ENCODE measurements at places on chromosomes 1 and 21.
A peak's percentile ranks its signal among the peaks of the same experiment; 100 is the strongest.

DNA sequence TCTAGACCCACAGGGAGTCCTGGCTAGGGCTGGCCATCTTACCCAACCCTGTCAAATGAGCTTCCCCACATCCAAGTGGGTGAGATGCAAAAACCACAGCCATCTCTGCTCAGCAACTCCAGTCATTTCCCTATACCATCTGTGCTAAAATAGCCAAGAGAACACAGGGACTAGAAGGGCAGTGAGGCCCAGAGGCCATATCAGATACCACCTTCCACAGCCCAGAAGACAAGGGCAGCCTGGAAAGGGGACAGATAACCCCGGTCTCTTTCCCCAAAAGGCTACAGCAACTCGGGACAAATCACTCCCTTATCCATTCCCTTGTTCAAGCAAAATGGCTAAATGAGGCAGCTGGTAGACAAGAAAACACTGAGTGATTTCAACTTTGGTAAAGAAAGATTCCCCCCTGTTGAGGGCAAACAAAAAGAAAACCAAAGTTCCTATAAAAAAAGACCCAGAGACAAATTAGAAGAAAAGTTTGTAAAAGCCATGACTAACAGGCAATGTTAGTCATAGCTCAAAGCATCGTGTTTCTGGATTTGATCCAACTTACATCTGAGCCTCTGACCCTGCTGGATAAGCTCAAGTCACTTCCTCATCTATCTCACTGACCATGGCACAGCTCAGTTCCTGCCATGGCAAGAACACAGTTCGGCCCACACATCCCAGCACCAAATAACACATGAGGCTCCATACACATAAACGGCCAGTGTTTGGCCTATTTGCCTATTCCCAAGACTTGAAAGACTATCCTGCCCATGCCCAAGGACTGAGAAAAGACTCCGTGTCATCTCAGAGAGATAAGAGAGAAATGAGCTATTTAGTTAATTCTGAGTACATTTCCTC lies 3.1 kb downstream of the LAMB3 start:
- DNase-seq, result peak; percentile 87

DNA sequence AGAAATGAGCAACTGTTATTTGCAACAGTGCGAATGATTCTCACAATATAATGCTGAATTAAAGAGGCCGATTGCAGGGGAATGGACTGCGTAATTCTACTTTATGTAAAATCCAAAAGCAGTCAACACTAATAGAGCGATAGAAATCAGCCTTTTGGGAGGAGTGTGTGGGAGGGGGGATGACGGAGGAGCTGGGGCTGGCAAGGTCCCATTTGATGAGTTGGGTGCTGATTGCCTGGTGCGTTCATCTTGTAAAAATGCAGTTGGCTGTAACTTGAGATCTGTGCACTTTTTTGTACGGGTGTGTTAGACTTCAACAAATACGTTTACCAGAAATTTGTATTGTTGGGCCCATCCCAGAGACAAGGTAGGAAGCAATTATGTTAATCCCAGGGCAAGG lies 20.7 kb downstream of the TNFRSF8 start:
- DNase-seq, result no peak

GRCh38 chr1:211830055-211830327 lies 572 bp downstream of the LPGAT1 start:
- DNase-seq, result peak; percentile 28

- no peak for DNase-seq
These were observed 43.3 kb downstream of the S100B start for GRCh38 chr21:46561445-46562090.

GRCh38 chr1:3514404-3514803 lies 59.9 kb downstream of the ARHGEF16 start:
- DNase-seq, result no peak

- DNase-seq, result no peak
These were observed 60.7 kb downstream of the ACOT7 start for GRCh38 chr1:6332821-6333220.

GRCh38 chr1:89962742-89963075 lies 32.2 kb upstream of the ZNF326 start:
- DNase-seq, result no peak

DNA sequence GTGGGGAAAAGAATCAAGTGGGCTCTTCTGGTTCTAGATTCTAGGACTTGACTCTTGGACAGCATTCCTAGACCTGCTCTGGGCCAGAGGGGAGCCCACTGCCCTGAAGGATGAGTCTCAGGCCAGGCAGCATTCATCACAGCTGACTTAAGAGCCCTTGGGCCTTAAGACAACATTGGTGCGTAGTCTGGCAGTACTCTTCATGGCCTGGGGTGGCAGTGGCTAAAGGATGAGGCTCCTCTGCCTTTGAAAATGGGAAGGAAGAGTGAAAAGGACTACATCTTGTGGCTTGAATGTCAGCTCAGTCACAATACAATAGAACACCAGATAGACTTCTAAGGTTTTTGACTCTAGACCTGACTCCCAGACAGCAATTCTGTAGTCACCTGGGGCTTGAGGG lies 1415.1 kb upstream of the PRMT6 start:
- no peak for DNase-seq

DNA sequence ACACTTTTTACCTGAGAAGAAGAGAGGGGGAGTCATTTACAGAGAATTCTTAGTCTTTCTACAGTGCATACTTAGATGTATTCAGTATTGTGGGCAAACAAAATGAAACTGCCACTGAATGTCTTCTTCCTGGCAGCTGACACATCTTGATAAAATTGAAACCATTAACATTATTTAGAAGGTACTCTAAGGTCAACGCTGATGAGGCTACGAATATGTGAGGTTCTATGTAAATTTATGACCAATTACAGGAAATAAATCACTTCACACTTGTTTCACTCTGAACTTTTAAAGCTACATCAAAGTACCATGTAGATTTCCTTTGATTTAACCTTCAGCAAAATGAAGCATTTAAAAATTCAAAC lies 51.3 kb upstream of the GFI1 start:
- no peak for DNase-seq

DNA sequence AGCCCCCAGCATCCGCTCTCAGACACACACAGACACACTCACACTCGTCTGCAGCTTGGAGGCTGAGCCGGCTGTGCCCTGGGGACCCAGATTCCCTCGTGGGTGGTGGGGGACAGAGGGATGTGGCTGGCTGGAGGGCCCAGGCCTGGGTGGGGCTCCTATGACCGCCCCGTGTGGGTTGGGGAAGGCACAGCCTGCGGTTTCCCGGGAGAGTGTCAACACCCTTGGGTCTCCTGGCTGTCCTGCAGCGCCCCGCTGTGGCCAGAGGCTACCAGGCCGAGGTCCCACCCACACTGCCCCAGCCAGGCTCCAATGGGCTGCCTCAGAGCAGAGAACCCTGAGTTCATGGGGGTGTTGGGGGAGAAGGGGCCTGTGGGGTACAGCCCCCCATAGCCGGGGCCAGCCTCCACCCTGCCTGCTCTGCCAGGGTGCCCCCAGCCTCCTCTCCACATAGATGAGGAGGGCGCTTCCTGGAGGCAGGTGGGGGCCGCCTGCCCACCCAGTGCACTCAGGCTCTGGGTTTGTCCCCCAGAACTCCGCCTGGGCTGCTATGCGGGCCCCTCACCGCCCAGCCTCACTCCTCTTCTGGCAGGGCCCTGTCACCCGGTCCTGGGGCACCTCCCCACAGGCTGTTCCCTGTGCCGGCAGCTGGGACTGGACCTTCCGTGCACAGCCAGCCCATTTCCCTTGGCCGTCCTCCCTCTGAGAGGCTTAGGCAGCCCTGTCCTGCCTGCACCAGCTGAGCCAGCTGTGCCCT lies at the start of gene TTC34:
Gene TTC34 (minus strand): TSS at position 159 of the 757 bp plus-strand sequence. CDS start 866 bp downstream, outside the sequence.
- peak; percentile 28 for DNase-seq

DNA sequence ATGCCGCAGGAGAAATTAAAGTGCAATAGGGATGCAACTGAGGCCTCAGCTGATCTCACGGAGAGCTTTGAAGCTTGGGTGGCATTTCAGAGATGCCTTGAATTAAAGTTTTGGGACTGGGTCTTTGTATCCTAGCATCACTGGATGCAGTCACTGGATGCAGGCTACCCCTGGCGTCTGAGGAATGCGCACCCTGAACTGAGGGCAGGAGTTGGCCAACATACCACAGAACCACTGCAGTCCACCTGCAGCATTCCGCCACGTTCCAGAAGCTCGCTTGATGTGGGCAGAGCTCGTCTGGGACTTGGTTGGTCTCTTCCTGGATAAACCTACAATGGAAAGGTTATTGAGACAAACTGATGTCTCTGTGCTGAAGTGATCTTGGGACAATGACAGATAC lies 34.1 kb upstream of the IGSF5 start:
- no peak for DNase-seq

DNA sequence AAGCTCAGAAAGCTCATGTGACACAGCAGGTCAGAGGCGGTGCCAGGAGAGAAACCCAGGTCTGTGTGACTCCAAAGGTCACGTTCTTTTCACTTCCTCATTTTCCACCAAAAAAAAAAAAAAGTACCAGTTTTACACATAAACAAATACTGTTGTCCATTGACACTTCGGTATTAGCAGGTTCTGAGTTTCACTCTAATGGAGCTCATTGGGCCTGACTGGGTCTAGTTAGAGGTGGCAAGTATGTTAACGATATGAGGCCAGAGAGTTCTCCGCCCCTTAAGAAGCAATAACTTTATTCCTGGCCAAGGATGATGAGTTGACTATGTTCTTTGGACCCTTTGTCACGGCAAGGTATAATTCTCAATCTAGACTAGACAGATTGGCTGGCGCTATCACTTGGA lies 30.0 kb upstream of the SDE2 start:
- DNase-seq, result no peak

GRCh38 chr1:111140680-111140967 lies 601 bp downstream of the CEPT1 start:
- DNase-seq, result peak; percentile 69
